ENCODE measurements at places on chromosomes 1 and 21.

- no peak for DNase-seq
Observed at GRCh38 chr1:41647221-41648135, 163.0 kb upstream of the EDN2 start.

DNA sequence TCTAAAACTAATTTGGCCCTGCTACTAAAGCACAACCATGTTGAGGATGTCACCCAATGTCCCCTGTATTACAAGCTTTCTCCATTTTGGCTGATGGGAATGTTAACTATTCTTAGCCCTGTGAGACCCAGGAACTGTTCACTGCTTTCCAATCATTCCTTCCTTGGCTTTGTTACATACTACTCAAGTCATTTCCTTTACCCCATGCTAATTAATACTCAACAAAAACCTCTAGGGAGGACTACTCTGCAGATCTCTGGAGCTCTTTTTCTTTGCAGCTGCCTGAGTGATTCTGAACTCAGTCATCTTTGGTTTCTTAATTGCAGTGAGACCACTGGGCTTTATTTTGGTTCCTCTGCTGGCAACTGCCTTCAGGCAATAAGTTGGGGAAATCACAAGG lies 23.3 kb upstream of the RPE65 start:
- no peak for DNase-seq

DNA sequence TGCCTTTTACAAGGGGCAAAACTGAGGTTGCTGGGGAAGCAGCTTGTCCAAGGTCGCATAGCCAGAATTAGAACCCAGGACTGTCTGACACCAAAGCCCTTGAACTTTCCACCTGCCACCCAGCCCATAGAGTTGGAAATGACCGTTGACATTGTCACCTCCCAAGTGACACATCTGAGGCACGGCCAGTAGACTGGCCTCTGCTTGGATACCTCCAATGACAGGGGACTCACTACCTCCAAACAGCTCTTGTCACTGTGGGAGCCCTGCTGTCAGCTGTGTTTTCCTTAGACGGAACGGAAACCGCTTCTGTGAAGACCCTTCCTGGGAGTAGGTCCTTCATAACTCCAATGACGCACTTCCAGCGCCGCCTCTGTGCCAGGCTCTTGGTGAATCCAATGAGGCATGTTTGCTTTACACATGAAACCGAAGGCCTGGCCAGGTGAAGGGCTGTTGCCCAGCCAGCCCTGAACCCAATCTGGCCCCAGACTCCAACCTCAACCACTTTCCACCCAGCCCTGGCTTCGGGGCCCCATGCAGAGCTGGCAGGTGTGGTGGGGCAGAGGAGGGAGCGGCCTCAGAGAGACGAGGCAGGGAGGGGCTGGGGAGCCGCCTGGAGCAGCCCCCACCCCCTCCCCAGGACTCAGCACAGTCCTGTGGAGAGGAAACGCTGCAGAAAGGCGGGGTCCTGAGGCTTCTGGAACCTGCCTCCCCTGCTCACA lies 109.2 kb upstream of the IFFO2 start:
- DNase-seq = no peak

DNA sequence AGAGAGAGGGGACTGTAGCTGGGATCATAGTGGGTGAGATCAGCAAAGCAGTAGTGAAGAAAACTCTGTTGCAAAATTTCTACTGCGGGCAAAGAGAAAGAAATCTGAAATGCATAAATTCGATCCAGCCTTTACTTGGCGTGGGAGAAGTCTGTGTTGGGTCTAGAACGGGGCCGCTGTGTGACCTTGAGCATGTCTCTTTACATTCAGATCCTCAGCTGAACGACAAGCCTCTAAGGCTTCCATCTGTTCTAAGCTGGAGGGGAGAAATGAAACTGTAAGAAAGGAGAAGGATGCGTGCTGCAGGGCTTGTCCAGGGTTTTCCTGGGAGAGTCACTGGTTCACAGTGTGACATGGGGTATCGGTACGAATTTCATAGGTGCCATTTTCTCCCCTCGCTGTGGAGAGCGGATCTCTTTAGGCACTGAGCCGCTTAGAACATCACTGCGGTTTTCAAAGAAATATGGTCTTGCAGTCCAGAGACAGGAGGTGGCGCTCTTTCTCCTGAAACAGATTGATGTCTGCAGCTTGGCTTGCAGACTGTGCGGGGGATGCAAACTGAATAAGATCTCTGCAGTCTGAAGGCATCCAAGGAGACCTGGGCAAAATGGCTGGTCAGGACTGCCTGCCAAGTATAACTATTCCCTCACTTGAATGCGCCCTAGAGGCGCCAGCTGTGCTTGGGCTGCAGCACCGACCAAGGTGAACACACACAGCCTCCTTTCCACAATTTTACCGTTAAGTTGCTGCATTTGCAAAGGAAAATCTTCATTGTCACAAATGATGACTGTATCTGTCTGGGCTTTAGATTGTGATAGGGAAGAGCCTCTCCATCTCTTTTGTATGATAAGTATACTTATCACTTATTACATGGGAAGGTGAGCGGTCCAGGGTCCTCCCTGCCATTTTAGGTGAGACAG lies 104.1 kb downstream of the XCL2 start:
- peak; percentile 95 for DNase-seq

GRCh38 chr1:160993544-160994193 lies 27.3 kb downstream of the F11R start:
- peak; percentile 65 for DNase-seq
